ENCODE measurements at places on chromosomes 12 and 14. TPM values are rescaled to one million over a fixed set of nuclear protein-coding genes. Genes with fewer than 3 reads are reported as not detected.
A peak's percentile ranks its signal among the peaks of the same experiment; 100 is the strongest.

DNA sequence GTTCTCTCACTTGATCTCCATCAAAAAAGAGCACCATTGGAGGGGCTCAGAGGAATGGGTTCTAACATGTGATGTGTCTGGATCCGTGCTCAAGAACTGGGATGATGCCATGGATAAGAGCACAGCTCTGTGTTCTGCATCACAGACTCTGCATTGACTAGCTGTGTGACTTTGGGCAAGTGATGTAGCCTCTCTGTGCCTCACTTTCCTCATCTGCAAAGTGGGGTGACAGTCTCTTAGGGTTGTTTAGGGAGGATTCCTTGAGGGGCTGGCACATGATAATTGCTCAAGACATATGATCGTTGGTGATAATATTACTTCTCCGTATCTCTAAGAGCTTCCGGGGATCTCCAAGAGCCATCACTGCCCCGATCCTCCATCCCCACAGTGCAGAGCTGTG is 202.3 kb downstream of the CHST11 start:
- H3K4me1 ChIP-seq: no peaks in the 10 kb centered on the region
- H3K27me3 ChIP-seq: no peaks in the 10 kb centered on the region
- no peaks in the 10 kb centered on the region for H3K36me3 ChIP-seq
- no peak for DNase-seq
- no peak overlapping the region for H3K4me3 ChIP-seq

GRCh38 chr12:64757771-64758170 is 1.4 kb downstream of the GNS start:
- H3K27me3 ChIP-seq: no peaks in the 10 kb centered on the region
- H3K4me3 ChIP-seq: peak overlapping the region; percentile 39
- peaks cover 35% of the 10 kb centered on the region for H3K4me1 ChIP-seq
- DNase-seq: no peak

RNASE1 gene
- total RNA-seq: not detected

DNA sequence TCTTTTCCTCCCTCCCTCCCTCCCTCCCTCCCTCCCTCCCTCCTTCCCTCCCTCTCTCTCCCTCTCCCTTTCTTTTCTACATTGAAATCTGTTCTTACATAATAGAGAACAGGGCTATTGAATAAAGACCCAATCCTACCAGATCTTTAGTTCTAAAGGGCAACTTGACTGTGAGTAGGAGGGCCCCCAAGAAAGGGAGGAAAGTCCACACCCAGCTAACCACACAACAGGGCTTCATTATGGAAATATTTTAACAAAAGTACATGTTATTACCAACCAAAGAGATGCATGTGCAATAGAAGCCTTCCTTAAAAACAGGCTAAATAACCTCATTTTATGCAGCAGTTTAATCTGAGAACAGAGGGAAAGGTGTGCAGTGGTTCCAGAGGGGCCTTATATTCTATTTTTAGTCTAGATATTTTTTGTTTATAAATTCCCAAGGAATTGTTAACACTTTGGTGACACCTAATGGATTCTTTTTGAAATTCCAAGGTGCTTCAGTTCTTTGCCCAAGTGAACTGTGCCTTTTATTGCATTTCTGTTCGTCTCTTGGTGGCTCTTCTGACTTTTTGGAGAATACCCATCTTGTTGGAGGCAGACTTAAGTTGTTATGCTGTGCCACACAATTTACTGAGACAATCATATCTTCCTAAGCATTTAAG is 63.0 kb downstream of the GNS start:
- no peak overlapping the region for H3K27ac ChIP-seq
- peaks cover 40% of the 10 kb centered on the region for H3K4me1 ChIP-seq
- no peaks in the 10 kb centered on the region for H3K27me3 ChIP-seq
- peaks cover 21% of the 10 kb centered on the region for H3K36me3 ChIP-seq
- no peak for DNase-seq
- no peak overlapping the region for H3K4me3 ChIP-seq

KLRG1 gene
- 34.7 TPM for total RNA-seq
